NCI-H510A treated with DMSO at 0.1 percent for 48 hours (cell line): ENCODE measurements at places on chromosomes 11 and 22.
A peak's percentile ranks its signal among the peaks of the same experiment; 100 is the strongest.

- DNase-seq: no peak
Measured at GRCh38 chr22:39205344-39206021, 39.3 kb downstream of the PDGFB start.

DNA sequence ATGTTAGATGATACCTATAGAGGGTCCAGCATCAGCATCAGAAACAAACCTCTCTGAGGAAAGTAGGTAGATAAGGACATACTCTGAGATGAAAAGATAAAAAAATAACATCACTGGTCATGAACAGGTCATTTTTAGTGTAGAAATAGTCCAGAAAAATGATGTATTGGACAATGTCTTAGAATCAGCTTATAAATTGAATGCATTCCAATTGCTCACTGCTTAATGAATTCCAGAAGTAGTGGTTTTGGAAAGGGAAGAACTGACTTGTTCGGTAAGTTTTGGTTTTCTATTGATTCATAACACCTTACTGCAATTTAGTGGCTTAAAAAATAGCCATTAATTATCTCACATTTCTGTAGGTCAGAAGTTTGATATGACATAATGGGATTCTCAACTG is 929.5 kb upstream of the CCDC90B start:
- no peak for DNase-seq

DNA sequence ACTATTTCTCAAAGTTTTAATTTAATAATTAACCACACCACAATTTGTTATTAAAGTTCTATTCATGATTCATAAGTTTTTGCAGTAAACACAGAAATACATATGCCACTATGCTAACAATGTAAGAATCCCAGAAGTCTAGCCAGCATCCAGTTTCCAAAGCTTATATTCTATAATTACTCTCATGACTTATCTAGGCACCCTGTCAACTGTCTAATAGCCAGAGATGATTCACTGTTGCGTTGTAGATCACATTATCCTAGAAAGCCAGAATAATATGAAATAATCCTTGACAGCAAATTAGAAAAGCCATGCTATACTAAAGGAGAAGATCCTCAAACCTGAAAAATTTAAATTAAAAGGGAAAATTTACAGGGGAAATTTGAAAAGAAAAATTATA is 141.0 kb downstream of the SOX6 start:
- DNase-seq: no peak

DNA sequence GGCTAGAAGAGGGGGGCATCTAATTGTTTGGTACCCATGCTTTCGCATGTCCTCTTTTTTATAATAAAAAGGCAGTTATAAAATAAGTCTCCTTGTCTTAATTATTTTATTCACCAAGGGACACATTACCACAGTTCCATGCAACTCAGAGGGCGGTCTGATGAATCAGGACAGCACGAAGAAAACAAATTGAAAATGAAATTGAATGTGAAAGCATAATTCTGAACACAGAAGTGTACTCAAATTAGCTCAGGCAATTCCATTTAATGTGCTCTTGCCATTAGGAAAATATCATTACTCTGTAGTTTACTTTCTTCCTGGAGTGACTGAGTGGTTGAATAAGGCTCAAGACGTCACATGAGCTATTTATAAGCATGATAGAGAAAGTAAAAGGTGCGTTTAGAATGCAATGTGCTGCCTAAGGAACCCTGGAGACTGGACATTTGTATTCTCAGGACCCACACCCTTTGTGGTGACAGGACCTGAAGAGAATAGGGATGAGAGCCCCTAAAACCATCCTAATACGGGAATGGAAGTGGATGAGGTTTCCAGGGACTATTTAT is 59.6 kb downstream of the MTNR1B start:
- no peak for DNase-seq

GRCh38 chr11:8338138-8338537 is 74.5 kb upstream of the LMO1 start:
- DNase-seq: peak; percentile 4

GRCh38 chr11:82906931-82907330 is 5.4 kb downstream of the DDIAS start:
- no peak for DNase-seq

DNA sequence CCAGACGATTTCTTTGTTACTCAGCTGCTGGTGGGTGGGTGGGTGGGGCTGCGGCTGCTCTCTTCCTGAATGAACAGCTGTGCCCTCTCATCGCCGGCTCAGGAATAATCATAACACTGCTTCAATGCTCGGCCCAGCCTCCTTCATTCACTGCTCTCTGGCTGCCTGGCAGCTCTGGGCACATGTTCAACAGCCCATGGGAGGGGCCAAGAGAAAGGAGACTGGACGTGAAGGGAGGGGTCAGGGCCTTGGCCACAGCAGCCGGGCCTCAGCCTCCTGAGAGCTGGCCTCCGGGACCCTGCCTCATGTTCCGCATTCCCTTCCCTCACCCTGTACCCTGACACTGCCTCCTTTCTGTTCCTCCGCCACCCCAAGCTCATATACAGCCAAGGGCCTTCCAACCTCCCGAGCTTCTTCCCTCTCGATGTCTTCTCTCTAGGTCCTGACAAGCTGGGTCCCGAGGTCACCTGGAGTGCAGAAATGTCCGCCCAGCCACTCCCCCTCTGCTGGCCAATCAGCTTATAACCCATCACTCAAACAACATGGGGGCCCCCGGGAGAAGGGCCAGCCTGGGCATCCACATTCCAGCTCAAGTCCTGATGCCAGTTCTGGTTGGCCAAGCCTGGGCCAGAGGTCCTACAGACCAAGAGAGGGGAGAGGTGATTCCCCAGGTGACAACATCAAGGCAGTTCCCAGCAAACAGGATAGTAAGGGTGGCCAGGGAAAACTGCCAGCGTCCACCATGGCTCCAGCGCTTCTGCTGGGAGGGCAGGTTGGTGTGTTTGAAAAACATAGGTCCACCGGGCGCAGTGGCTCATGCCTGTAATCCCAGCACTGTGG is 3.2 kb upstream of the CSDC2 start:
- DNase-seq: peak; percentile 76

GRCh38 chr11:115528225-115528624 is 24.0 kb upstream of the CADM1 start:
- DNase-seq: no peak

DNA sequence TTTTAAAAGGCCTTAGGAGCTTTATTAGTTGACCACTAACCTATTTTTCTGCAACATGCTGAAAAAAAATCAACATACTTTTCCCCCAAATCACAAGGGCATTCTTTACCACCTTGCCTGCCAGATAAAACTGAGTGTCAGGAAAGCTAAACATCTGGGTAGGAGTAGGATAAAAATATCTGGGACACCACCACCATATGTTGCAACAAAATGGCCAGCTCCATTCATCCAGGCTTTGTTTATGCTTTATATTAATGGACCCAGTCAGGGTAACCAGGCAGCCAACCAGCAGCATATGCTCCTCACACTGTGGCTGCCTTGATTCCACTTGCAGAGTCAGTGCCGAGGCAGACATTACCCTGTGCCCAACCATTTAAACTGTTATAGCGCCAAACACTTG is 1024.5 kb downstream of the LRRC4C start:
- no peak for DNase-seq

DNA sequence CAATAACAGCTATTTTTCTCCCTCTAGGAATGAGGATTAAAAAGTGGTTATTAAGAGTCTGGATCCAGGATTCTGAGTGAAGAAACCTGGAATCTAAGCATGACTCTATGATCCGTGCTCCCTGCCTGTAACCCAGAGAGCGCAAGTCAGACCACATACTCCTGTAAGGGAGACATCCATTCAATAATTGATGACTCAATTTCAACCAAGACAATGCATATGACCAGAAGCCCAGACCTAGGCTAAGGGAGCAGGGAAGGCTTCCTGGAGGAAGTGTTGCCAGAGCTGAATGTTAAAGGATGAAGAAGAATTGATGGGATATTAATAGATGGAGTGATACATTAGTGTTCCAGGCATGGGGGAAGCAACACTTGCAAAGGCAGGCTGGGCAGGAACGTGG is 13.8 kb upstream of the PAMR1 start:
- DNase-seq: no peak

DNA sequence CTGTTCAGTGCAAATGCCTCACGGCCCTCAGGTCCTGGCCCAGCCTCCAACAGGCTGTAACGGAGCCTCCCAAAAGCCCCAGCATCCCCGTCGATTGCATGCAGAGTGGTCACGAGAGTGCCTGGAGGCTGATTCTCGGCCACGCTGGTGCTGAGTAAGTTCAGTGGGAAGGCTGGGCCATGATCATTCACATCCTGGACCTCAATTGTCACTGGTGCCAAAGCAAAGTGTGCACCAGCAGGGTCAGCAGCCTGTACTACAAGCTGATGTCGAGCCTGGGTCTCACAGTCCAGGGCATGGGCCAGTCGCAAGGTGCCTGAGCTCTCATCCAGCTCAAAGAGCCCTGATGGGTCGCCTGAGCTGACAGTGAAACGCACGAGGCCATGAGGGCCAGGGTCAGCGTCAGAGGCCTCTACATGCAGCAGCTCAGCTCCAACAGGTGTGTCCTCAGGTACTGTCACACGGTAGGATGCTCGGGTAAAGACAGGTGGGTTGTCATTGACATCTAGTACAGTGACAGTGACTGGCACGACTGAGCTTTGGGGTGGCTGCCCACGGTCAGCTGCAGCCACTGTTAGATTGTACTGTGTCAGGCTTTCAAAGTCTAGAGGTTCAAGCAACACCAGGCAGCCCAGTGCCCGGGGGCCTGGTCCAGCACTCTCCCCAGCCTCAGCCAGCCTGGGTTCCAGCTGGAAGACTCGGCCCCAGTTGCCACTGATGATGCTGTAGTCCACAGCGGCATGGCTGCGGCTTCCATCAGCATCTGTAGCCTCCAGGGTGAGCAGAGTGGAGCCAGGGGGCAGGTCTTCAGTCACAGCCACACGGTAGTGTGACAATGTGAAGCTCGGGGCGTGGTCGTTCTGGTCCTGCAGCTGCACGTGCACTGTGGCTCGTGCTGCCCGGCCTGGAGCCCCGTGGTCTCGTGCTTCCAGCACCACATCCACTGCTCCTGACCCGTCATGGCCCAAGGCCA is 4.5 kb upstream of the TPP1 start:
- no peak for DNase-seq

DNA sequence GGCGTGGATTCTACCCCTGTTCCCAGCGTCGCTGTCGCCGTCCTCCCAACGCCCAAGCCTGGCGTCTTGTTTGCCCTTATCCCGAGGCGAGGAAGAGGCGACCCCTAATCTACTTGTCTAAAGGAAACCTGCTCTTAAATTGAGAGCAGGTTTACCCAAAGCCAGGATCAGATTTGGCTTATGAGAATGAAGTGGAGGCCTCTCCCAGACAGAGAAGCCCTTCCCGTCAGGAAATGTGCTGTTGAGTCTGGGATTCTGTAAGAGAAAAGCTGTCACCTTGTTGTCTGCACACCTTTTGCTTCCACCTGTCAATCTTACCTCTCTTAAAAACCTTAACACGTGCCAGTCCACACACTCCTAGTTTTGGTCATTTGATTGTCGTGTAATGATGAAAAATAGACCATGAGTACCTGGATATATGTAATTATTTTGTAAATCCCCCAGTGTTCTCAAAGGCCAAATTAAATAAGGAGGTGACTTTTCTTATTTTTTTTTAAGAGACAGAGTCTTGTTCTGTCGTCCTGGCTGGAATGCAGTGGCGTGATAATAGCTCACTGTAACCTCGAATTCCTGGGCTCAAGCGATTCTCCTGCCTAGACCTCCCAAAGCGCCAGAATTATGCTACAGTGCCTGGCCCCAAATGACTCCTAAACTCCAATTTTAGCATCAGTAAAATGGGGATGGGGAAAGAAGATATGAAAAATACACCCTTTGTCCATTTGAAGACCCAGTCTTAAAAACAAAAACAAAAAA is 627 bp downstream of the GTF2H1 start:
- no peak for DNase-seq

GRCh38 chr11:47394322-47395222 is 13.8 kb upstream of the SLC39A13 start:
- no peak for DNase-seq

- DNase-seq: no peak
Measured at GRCh38 chr22:40642316-40642715, 5.8 kb upstream of the MRTFA start.

- no peak for DNase-seq
Measured at GRCh38 chr11:59365232-59366018, 6.7 kb downstream of the OR5AN1 start.

DNA sequence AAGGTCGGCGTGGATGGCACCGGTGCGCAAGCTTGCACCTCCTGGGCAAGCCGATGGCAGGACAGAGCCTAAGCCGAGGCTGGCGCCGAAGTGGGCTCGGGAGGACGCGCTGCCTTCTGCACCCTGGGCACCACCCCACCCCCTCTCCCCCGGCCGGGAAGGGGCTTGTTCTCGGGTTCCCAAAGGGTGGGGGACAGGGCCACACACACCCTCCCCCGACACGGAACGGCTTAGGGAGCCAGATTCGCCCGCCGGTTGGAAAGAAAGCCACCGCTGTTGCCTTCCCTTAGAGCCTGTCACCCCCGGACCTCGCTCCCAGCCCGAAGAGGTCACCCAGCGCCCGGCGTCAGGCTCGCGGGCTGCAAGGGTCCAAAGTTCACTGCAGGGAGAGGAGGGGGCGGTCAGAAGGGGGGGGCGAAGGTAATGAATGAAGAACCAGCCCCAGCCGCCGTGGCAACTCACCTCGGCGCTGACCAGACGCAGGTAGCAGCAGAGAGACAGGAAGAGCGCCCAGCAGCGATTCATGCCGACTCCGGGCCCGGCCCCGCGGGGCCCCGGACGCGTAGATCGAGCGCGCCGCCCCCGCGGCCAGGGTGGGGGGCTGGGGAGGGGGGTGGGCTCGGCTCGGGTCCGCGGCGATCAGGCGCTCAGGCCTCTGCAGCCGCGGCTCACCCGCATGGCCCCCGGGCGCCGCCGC is 1.2 kb downstream of the PDGFB start:
- no peak for DNase-seq

GRCh38 chr11:59771605-59772004 is 16.4 kb downstream of the STX3 start:
- DNase-seq: no peak

DNA sequence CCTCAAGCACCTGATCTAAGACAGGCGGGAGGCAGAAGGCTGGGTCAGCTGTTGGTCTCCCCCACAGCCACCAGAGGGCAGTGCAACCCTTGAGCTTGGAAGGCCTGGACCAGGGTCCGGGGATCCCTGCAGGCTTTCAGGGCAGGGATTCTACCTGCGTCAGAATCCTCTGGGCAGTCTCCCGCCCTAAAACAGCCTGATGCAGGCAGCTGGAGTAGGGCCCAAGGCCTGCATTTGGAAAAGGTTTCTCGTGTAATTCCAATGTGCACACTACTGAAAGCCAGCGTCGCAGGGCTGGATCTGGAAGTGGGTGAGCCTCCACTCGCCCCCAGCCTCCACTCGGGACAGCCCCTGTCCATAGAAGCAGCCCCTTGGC is 31.8 kb downstream of the BID start:
- peak; percentile 19 for DNase-seq

- no peak for DNase-seq
Measured at GRCh38 chr22:19520007-19520406, 4.2 kb downstream of the CLDN5 start.
